ENCODE measurements at places on chromosomes 2 and 18.

DNA sequence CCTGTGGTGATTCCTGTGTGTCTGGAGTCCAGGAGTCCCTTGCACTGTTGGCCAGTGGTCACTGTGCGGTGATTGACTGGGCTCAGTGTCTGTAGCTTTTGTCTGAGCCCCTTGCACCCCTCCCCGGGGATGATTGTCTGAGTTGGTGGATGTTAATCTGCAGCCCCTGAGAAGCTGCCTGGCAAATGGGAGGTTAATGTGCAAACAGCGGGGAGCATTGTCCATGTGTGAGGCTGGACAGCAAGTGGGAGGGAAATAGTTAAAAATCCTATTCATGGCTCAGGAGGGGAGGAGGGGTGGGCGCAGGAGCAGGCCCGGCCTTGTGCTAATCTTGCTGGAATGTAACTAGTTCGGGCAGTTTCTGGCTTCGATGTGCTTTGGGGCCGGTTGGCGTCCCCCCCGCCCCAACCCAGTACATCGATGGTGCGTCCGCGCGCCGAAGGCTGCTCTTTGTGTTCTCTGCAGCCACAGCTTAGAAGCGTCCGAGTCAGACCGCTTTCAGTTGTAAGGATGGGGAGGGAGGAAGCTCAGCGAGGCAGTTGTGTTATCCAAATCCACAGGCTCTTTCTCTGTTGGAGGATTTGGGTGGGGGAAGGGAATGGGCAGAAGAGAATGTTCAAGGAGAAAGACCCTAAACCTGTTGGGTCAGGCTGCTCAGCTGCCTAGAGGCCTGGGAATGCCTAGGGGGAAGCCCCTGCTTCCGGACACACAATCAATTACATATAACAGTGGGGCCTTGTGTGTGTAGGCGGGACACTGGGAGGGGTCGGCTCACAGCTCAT is 71.8 kb downstream of the TGOLN2 start:
- no peak for DNase-seq

DNA sequence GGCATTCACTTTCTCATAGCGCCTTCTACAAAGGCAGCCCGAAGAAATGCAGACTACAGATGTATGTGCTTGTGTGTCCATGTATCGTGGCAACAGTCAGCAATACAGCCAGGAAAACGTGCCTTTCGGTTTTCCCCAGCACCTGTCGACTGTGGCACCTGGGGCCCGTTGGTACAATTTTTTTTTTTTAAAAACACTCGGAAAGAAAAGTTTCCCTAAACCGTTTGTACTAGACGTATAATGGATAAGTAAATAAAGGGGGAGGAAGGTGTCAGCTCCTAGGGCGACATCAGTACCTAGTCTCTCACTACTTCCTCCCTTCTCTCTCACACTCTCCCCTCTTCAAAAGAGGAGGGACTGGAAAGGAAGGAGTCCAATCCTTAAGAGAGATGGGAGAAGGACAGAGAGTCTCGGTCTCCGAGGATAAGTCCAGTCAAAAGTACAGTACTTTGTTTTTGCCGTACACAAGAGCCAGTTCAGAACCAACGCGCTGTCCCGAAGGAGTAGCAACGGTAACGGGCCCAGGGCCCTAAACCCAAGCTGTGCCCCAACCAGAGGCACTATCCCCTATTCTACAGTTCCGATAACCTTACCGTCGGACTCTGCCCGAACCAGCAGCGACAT is 759 bp downstream of the PPP4R3B start:
- DNase-seq, result no peak

- no peak for DNase-seq
These were observed 205.5 kb downstream of the RPIA start for GRCh38 chr2:88896971-88897370.

GRCh38 chr18:56327191-56327885 is 311.1 kb downstream of the TXNL1 start:
- DNase-seq, result no peak

DNA sequence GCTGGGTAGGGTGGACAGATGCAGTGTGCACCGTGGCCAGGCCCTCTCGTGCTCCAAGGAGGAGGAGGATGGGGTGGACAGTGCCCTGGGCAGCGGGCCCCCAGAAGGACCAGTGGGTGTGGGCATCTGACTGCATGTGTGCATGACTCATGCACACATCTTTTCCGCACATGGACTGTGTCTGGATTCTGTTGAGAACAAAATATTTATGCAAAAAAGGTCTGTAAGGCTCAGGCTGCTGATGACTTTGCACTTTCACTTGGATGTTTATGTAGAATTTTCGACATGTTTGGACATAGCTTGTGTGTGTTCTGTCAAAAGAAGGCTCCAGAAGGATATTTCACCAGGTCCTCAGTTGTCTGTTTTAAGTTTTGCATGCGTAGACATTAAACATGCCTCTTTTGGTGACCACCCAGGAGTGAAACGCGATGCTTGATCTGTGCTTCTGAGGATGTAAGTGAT is 45.6 kb downstream of the MTCL1 start:
- no peak for DNase-seq

DNA sequence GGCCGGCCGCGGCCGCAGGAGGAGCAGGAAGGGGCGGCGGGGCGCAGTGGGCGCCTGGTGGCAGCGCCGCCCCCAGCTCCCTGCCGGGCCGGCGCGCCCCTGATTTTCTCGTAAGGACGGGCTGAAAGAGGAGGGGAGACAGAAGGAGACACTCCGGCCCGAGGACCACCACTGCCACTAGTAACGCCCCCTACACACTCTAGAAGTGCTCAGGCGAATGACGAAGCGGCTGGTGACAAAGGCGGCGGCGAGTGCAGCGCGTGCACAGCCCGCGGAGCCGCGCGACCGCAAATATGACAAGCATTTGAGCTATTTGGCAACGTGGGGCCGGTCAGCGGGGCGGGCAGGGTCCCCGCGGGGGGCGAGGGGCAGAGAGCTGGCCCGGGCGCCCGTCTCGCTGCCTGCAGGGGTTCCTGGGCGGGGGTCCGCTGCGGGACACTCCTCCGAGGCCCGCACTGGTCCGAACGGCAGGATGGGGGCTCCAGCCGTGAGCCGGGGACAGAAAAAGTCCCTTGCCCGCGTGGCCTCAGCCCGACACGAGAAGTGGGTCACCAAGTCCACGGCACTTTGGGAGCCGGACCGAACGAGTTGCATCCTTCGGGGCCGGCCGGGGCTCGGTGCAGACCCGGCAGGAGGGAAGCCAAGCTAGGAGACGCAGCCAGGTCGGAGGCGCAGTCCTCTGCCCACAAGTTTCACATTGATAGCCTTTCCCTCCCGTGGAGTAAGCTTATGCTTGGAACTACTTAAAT is 524 bp upstream of the SERTAD2 start:
- DNase-seq, result no peak

- no peak for DNase-seq
These were observed 189.3 kb downstream of the KCNS3 start for GRCh38 chr2:18067588-18068384.

GRCh38 chr2:59463426-59463825 is 1090.0 kb downstream of the BCL11A start:
- DNase-seq, result no peak

- DNase-seq, result peak; percentile 2
These were observed 56.1 kb upstream of the SLC35G4 start for GRCh38 chr18:11553098-11553940.

- DNase-seq, result no peak
These were observed 478.7 kb upstream of the REG3G start for GRCh38 chr2:78546843-78547242.

DNA sequence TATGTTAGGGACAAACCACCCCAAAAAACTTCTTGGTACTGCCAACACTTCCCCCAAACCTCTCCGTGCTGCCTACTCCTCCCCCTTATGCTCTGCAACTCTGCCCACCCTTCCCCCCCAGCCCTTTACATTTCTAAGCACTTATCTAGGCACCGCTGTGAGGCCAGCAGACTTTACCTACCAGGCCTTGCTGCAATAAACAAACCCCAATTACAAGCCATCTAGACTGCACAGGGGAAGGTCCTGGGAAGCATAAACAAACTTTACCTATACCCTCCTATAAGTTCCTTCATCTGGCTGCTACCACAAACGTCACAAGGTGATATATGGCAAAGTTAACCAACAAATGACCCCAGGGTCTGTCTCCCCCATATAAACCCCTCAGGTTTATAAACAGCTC is 259.4 kb upstream of the GULP1 start:
- no peak for DNase-seq

GRCh38 chr2:34419856-34420255 is 820.8 kb upstream of the FAM98A start:
- no peak for DNase-seq

GRCh38 chr2:96393989-96394761 is 58.6 kb downstream of the NCAPH start:
- no peak for DNase-seq

- DNase-seq, result no peak
These were observed 20.2 kb upstream of the ADAM23 start for GRCh38 chr2:206423147-206423546.

GRCh38 chr2:121019071-121019470 is 265.9 kb downstream of the TFCP2L1 start:
- no peak for DNase-seq

- DNase-seq, result no peak
These were observed 127.8 kb upstream of the NETO1 start for GRCh38 chr18:72995558-72995957.

DNA sequence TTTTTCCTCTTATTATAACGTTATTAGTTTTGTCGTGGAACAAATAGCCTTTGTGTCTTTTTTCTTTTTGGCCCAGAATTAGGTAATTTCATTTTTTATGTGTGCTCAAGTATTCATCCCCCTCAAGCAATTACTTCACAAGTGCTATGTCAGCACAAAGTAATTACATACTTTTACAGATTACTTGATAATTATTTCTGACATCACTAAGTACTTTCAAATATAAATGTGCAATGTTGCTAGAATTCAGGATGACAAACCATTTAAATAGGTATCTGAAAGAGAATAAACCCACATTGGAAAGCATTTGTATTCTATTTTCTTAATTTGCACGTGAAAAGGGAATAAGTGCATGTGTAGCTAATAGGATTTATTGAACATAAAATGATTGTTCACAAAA is 238.2 kb downstream of the CDH7 start:
- DNase-seq, result no peak

DNA sequence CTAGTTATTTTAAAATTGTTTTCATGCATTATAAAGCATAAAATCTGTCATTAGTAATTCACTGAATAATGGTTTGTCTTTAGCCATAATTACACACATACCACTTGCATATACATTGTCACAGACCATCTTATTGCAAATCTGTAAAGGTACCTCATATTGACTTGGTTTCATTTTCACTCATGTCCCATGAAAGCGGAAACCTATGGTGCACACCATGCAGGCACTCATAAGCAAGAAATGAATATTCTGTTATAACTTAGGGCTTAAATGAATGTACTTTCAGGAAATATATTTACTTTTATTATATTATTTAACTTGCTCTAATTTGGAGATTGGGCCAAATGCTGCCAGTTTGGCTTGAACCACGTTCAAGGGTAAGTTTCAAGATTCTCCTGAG is 29.2 kb upstream of the STK17B start:
- DNase-seq, result no peak

DNA sequence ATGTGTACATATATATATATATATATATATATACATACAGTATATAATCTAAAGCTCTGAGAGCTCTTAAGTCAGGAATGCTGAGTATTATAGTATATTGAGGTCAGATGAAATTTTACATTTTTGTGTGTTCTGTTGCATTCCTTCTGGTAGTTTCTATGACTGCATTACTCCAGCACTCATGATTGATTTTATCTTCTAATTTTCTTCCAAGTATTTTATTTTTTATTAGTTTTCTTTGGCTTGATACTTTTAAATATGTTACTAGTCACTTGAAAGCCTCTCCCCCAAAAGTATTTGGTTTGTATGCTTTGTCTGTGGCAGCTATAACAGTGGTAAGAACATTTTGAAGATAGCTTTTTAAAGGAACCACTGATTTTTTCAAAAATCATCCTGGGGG is 25.0 kb downstream of the METTL21A start:
- no peak for DNase-seq

- DNase-seq, result no peak
These were observed 4.9 kb downstream of the RALB start for GRCh38 chr2:120257522-120257921.

GRCh38 chr18:78856569-78857313 is 122.9 kb upstream of the SALL3 start:
- no peak for DNase-seq

DNA sequence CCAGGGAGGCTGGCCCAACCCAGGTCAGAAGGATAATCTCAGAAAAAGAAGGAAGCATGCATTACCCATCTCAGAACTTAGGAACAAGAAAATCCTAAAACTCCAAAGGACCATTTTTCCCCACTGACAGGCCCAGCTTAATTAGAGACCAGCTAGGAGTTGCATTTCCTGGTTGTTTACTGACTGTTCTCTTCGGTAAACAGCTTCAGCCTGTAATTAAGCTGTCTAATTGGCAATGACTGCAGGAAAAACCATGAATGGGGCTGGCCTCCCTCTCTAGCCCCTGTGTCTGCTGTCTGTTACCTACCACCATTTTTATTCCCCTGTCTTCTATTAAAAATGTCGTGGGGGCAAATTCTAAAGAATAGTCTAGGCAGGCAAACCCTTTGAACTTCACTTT is 146.5 kb downstream of the AGAP1 start:
- DNase-seq, result no peak

DNA sequence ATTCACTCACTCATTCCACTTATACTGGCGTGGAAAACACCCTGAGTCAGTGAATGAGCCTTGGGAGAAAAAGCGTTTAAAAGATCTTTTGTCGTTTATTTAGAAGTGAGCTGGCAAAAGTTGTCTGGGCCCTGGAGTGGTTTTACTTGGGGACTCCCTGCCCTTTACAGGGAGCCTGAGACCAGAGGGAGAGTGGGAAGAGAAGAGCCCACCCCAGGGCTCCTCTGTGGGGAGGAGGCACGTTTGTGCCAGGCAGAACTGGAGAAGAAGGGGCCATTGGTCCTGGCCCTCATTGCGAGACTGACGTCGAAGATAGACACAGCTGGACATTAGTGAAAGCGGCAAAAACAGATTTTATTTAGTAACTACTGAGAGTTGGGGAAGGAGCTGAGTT is 25.7 kb downstream of the DCDC2C start:
- no peak for DNase-seq

DNA sequence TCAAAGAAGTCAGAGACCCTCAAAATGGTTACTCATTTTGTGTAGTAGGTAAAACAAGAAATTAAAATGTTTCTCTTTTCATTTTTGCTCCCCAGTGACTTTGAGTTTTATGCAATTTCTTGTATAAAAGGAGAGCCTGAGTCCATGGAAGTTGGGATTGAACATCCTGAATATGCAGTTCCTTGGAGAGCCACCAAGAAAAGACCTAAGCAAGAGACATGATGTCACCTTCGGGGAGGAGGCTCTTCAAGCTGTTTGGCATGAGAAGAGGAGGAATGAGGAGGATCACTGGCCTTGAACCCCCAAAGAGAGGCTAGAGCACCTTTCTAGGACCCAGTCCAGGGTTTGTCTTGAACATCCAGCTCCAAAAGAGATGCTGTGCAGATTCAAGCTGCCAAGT is 83.5 kb upstream of the STPG4 start:
- DNase-seq, result no peak

DNA sequence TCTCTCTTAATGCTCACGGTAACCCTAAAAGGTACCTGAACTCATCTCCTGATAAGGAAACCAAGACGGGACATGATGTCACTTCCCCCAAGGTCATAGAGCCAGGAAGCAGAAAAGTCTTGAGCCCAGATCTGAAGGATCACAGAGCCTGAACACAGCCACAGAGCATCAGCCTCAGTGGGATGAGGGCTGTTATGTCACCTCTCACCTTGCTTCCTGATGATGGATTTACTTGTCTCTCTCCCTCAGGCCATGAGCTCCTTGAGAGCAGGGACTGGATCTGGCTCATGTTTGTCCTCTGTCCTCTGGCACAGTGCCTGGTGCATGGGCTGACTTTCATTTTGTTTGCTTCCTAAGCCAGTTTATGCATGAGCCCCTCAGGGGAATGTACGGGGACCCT is 54.2 kb downstream of the SERTAD2 start:
- DNase-seq, result no peak
